ENCODE measurements at places on chromosomes 11 and 22.

- no peak for DNase-seq
Measured at GRCh38 chr22:50138041-50138440, 32.5 kb upstream of the PANX2 start.

DNA sequence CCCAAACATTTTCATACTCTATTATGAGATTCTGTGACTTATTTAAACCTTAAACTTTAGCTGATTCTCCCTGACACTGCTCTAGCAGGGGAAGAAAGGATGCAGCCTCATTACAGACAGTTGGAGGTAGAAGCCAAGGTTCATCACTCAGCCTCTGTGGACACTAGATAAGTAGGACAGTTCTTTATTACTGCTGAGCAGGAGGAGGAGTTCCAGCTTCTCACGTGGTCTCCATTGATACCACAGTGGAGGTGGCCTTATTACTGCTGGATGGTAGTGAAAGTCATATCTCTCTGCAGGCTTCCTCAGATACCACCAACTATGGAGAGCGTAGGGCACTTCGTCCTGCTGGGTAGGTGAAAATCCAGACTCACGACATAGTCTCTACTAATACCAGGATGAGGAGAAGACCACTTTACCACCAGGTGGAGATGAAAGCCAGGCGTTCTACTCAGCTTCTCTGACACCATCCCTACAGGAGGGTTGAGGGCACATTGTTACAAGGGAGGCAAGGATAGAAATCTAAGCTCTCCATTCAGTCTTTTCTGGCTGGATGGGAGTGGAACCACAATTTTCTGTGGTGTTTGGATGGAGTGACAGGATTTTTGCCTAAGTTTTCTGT, 13.1 kb upstream of the ANGPTL5 start:
- no peak for DNase-seq

DNA sequence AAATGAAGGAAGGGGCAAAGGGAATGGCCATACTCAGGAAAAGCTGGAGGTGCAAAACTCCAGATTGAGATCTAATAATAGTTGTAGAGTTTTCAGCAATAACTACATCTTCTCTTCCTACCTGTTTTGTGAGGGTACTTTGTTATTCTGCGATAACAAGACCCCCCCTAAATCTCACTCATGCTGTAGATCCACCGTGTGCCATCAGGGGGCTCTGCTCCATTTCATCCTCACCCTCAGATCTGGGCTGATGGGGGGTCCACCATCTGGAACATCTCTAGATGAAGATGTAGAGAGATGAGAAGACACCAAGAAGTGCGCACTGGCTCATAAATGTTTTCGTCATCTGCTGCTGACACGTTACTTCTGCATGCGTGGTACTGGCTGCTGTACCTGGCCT, 135.9 kb upstream of the KIRREL3 start:
- no peak for DNase-seq

- DNase-seq = no peak
Measured at GRCh38 chr11:66142370-66143263, 72.5 kb downstream of the PACS1 start.

DNA sequence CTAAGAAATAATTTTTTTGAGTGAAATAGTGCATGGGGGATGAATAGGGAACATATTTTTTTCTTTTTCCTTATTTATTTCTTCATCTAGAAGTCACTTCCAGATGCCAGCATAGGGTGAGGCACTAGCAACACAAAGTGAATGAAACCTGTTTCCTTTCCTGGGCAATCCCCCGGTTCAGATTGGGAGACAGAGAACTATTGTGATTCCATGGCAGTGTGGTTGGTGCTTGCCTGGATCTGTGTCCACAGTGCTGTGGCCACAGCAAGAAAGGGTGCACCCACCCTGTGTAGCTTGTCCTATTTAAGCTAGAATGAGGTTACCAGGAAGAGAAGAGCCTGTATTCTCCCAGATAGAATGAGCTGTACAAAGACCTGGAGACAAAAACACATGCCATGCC, 57.6 kb downstream of the SLC5A1 start:
- DNase-seq = no peak

- DNase-seq = no peak
Measured at GRCh38 chr11:122186439-122187080, 70.5 kb upstream of the BLID start.

DNA sequence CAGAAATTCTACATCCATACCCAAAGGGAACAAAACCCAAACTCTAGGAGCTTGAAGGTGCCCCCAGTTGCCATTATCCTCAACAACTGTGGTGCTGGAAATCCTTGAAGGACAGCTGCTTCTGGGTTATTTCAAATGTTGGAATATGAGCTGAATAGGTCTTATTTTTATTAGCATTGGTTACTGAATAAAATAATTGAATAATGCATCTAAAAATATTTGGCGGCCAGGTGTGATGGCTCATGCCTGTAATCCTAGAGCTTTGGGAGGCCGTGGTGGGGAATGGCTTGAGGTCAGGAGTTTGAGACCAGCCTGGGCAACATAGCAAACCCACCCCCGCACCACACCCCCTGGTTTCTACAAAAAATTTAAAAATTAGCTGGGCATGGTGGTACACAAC, 10.9 kb downstream of the PAMR1 start:
- DNase-seq = no peak

- no peak for DNase-seq
Measured at GRCh38 chr11:34564807-34565241, 51.2 kb upstream of the ELF5 start.

- DNase-seq = peak; percentile 96
Measured at GRCh38 chr11:66311965-66312548, 4.8 kb downstream of the CD248 start.

DNA sequence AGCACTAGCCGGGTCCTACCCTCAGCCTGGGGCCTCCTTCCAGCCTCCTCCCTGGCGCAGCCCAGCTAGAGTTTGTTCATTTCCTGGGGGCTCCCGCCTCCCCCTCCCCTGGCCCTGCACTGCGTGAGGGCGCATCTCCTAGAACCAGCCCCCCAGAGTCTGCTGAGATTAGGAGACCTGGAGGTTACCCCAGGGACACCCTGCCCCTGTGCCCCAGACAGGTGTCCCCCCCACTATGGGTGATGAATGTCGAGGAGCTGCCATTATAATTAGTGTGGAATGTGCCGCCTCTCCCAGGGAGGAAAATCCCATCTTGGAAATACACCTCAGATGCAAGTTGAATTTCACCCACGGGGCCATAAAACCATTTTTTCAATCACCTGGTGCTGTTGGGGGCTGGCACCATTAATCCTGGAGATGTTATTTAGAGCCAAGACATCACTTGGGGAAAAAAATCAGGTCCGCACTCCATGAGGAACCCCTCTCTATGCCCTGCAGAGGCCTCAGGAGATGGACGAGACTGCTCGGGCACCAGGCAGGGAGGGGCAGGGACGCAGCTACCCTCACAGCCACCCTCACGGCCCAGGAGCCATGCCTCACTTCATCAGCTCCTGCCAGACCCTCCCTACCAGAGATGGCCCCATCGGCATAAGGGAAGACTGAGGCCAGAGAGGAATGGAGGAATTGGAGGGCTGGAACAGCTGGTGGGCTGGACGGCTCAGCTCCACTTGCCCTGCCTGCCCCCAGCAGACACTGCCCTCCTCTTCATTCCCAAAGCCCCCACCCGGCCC, 197.5 kb downstream of the IGLL1 start:
- DNase-seq = no peak

Data from erythroblast (primary cell).